CD4-positive, alpha-beta T cell (primary cell): ENCODE measurements at places on chromosomes 3 and 15. TPM values are rescaled to one million over a fixed set of nuclear protein-coding genes. Genes with fewer than 3 reads are reported as not detected.

The PIF1 gene
- total RNA-seq: 0.22 TPM

The TTC21A gene
- total RNA-seq: 5.2 TPM

The EOGT gene
- 13.0 TPM for total RNA-seq

GRCh38 chr3:33032938-33033337 lies 64.0 kb downstream of the GLB1 start:
- no peak for DNase-seq

GRCh38 chr3:141095546-141095937 lies 44.4 kb downstream of the SPSB4 start:
- no peak for DNase-seq

- no peak for DNase-seq
Observed at GRCh38 chr3:190330936-190331734, 8.9 kb upstream of the CLDN1 start.

GRCh38 chr3:87468938-87469337 lies 192.6 kb upstream of the POU1F1 start:
- no peak for DNase-seq

DNA sequence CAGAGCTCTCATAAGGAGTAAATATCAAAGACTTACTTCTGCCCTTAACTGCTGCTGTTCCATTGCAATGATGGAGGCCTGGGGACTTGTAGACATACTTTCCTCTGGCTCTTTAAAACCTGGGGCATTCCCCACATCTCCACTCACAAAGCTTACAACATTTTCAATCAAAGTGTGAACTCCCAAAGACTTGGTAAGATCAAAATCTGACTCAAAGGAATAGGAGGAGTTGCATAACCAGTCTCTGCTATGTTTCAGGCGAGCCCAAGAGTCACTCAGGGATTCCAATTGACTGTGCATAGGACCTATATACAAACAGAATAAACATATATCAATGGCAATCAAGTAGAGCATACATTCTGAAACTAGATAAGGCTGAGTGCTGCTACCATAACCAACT lies 101.5 kb downstream of the FBXL22 start:
- no peak for DNase-seq

The GPR171 gene
- total RNA-seq: 16.7 TPM

DNA sequence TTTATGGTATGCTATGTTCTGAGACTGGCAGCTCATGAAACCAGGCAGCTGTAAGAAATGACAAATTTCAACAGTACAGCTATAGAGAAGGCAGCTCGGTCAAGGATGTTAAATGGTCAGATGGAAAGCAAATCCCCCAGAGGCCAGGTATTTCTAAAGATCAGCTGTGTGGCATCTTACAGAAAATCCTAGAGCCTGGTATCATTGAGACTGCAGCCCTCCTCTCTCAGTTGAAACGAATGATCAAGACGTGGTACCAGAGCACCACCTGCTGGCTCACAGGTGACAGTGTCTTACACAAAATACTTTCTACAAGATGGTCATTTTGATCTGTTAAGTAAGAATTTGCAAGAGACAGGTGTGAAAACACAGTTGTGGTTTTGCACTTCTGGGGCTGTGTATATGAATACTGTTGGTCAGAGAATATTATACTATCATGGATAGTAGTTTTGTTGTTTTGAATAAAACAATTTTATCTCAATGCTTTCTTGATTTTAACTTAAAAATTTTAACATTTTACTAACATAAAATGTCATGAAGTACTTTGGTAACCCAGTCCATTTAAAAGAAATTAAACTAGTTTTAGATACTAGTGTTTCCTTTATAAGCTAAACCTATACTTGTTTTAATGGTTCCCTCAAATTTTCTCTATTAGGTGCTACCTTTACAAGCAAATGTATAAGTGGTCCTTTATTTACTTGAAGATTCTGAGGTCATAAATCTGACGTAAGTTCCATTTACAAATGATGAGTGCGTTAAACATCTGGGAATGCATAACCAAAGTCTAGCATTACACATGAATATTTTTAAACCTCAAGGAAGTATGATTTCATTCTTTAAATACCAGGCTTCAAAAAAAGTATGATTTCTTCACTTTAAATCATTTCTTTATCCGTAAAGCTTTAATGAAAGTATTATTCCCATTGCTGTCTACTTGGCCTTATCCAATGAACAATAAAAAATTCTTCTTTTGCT lies 121.8 kb downstream of the PDZRN3 start:
- DNase-seq: peak; percentile 56

GRCh38 chr3:110016235-110016815 lies 679.0 kb upstream of the DPPA4 start:
- no peak for DNase-seq

DNA sequence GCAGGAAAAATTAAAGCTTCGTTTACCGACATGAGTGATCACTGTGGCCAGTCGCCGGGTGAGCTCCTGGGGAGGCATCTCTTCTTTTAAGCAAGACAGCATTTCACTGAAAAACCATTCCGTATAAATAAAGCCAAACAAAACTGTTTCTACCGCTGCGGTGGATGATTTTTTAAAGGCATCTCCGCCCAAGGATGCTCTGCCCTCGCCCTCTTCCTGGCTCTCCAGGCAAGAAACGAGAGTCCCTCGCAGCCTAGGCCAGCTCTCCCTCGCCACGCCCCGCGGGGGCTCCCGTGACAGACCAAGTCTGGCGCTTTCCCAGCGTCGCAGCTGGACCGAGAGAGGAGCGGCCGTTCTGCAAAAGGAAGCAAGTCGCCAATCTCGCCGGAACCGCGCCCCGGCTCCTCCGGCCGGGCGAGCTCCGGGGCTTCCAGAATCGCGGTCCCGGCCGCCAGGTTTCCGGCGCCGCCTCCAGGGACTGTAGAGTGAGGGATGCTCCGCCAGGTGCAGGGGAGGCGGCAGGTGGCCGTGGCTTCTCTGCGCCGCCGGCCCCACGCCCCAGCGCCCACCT lies 458 bp downstream of the MCF2L2 start:
- no peak for DNase-seq

The HEXA gene
- total RNA-seq: 66.3 TPM

DNA sequence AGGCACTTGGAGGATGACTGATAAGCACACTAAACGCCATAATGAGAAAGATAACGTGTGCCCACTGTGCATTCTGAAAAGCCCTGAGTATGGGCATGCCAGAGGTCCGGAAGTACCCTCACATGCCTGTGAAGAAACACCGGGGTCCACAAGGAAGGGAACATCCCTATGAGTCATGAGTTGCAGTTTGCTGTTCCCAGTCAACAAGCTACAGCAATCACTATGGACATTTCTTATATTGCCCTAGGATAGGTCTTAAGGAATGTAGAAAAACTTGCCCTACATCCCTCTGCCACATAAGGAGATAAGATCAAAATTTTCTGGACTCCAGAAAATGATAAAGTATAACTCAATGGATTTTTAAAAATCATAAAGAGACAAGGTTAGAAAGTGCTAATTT lies 9.9 kb downstream of the MB21D2 start:
- no peak for DNase-seq

GRCh38 chr15:59830873-59831272 lies 141.8 kb upstream of the BNIP2 start:
- no peak for DNase-seq

DNA sequence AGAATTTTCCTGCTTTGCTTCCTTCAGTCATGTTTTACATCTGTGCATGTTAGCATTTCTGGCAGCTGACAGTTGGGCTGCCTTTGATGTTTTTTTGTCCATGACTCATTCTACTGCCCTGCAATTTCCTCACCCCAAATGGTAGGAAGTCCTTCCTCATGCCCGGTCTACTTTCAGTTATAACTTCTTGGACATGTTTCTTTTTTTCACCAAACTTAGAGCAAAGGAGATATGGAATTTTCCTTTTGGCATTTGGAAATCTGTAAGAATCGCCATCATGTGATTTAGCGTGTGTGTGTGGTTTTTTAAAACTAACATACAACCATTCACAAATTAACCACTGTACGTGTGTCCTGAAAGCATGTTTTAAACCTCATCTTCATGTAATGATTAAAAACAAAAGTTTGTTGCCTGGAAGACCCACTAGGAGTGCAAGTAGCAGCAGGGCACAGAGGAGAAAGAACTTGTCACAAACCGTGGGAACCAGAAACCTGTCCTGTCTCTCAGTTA lies 430.7 kb upstream of the CFAP20DC start:
- peak; percentile 27 for DNase-seq

The CHRNA7 gene
- not detected for total RNA-seq

The UBAP1L gene
- total RNA-seq: 7.2 TPM

GRCh38 chr3:111729087-111729846 lies 129.8 kb upstream of the PHLDB2 start:
- DNase-seq: no peak

- DNase-seq: no peak
Observed at GRCh38 chr3:134338516-134339261, 35.6 kb downstream of the AMOTL2 start.

- no peak for DNase-seq
Observed at GRCh38 chr15:52668133-52668532, 11.1 kb downstream of the ATOSA start.

GRCh38 chr3:47370887-47371697 lies 9.7 kb upstream of the PTPN23 start:
- peak; percentile 14 for DNase-seq

The FGF7 gene
- not detected for total RNA-seq

The CCR3 gene
- not detected for total RNA-seq

- no peak for DNase-seq
Observed at GRCh38 chr3:171465763-171466162, 5.6 kb upstream of the TNIK start.

The LDHAL6B gene
- total RNA-seq: not detected

The FAM3D gene
- total RNA-seq: not detected

DNA sequence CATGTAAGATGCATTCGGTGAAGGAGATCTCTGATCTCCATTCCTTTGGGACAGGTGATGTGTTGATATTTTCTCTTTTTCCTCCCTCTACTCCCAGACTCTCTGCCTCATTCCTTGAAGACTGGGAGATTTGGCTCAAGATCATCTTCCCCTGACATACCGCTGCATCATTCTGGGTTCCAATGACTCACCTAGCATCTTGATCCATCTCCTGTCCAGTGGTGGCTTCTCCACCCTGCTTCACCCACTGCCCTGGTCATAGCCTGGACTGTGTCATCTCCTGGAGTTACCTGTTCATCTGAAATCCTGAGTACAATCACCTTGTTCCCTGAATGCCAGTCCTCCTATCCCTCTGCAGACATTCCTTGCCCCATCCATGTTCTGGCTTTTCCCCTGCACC lies 57.4 kb upstream of the TRAK1 start:
- no peak for DNase-seq

The PLA2G4D gene
- not detected for total RNA-seq

DNA sequence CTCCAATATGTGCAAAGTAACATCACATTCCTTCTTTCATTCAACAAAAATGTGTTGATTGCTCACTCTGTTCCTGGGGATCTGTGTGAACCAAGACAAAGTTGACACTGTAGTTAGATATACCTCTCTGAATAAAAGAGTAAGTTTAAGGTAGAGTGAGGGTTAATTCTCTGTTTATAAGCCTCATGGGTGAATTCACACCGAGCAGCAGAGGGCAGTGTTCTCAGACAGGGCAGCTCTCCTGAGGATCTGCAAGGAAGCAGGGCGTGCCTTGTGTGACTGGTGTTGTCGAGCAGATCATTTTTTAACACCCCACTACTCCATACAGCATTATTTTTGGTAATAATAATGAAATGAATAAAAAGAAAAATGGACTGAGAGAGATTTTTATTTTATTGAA lies 34.4 kb downstream of the PAQR9 start:
- peak; percentile 41 for DNase-seq

DNA sequence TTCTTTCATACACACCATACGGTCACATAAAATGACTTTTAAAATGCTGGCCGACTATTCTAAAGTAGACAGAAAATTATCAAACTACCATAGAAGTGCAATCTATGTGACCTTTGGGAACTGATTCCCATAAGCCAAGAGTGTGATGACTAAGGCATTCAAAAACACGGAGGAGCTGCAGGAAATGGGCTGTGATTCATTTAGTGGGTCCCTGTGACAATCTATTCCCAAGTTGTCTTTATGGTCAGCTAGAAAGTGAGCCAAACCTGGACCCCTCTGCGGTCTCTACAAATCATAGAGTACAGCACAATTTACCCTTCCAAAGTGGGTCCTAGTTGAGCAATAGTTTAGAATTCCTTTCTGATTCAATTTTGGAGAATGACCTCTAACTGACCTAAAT lies 251.5 kb upstream of the CBLB start:
- no peak for DNase-seq

GRCh38 chr15:83106994-83107840 lies at the start of gene TM6SF1:
Gene TM6SF1, plus strand, starts transcription at chr15:83107645. Its CDS starts 36 bp downstream, at chr15:83107681.
- DNase-seq: no peak

- no peak for DNase-seq
Observed at GRCh38 chr3:38655708-38656300, 6.3 kb upstream of the SCN5A start.

DNA sequence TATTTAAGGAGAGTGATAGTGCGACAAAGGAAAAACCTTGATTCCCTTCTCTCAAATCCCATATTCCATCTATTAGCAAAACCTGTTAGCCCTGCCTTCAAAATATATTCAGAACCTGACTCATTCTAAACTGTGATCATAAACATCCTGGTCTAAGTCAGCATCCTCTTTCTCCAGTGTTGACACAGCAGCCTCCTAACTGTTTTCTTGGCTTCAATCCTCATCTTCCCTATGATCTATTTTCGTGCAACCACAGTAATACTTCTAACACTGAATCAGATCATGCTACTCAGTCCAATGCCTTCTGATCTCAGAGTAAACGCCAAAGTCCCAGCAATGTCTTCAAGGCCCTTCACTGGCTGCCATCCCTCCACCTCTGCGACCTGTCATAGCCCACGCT lies 785.1 kb downstream of the EDEM1 start:
- DNase-seq: no peak

The HYAL1 gene
- not detected for total RNA-seq
